ENCODE measurements at places on chromosomes 5 and 9. TPM values are rescaled to one million over a fixed set of nuclear protein-coding genes. Genes with fewer than 3 reads are reported as not detected.

The SPATA31D4 gene
- total RNA-seq, result not detected

The RGP1 gene
- 15.3 TPM for total RNA-seq

The ECSCR gene
- total RNA-seq, result 6.2 TPM

The LURAP1L gene
- 12.2 TPM for total RNA-seq

The CNTLN gene
- total RNA-seq, result 11.2 TPM
